ENCODE measurements at places on chromosomes 2 and 18.

DNA sequence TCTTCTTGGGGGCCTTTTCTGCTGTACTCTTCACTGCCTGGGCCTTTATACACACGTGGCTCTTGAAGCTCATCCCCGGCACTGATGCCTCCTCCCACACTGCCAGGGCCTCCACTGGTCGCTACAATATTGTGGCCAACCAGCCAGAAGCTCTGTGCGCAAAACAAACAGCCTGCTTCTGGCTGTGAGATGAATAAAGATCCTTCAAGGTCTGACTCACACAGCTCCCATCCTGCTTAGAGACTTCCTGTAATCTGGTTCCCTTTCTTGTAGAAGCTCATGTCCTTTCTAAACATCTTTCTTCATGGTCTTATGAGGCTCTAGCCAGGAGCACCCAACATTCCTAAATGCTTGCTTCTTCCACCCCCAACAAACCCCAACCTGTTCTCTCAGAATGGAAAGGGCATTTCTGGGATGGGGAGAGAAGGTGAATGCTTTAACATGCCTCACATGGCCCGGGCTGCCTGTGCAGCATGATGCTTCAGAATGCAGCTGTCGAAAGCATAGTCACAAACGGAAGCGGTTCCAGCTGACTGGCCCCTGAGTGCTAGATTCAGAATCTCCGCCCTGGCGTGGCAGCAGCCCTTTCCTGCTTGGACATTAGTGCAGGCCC lies 24.6 kb downstream of the NRP2 start:
- DNase-seq: peak; percentile 3

GRCh38 chr2:207403950-207404349 lies 125.8 kb upstream of the CREB1 start:
- no peak for DNase-seq

- DNase-seq: peak; percentile 2
Measured at GRCh38 chr2:137192366-137193310, 427.3 kb downstream of the THSD7B start.

- no peak for DNase-seq
Measured at GRCh38 chr2:156457523-156458517, 21.6 kb downstream of the GPD2 start.

GRCh38 chr2:32242331-32242730 lies 22.4 kb downstream of the NLRC4 start:
- no peak for DNase-seq

- DNase-seq: no peak
Measured at GRCh38 chr2:68336192-68336591, 16.4 kb upstream of the CNRIP1 start.

DNA sequence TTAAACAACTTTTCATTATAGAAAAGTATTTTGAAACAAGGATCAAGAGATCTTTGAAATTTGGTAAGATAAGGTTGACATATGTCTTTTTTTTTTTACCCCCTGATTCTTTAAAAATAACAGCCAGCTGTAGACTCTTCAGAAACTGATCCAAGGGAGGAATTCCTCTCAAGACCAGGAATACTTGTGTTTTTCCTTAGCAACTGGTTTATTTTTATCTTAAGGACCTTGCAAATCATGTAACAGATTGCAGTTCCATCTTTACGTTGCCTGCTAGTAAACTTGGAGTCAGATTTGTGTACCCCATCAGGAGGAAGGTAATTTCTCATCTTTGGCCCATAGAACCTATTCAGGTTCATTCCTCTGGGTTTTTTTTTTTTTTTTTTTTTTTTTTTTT lies 71.6 kb downstream of the BOLA3 start:
- no peak for DNase-seq

DNA sequence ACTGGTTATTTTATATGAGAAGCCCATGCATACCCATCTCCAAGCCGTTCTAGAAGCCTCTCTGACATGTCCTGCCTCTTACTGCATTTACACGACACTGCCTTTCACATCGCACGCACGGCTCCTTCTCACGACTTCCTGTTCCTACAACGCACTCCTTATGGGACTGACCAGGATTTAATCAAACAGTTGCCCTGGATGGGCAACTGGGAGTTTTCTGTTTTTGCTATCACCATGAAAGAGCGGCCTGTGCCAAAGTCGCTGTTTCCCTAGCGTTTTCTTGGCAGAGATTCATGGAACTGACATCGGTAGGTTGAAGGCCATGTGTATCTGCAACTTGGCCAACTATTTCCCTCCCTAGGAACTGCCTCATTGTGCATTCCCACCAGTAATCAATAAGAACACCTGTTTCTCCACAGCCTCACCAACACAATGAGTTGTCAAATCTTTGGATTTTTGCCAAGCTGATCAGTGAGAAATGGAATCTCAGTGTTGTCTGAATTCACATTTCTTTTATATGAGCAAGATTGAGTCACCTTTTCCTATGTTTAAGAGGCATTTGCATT lies 97.2 kb upstream of the OTOS start:
- no peak for DNase-seq

DNA sequence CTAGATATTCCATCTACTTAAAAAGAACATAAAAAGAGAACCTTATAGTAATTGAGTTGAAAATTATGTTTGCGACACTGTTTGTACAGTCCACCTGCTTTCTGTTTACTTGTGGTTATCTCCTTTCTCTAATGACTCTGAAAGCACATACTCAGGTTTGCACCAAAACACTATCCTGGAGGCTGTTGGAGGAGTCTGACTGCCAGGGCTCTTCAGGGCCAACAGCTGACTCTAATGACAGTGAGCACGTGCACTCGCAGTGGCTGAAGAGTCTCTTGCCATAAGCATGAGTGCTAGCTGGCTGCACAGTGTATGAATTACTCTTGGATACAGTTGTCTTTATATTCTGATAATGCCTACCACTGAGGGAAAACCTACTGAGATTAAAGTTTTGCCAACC lies 16.7 kb upstream of the GLS start:
- DNase-seq: no peak

GRCh38 chr2:88074854-88075292 lies 7.2 kb downstream of the SMYD1 start:
- DNase-seq: no peak

GRCh38 chr18:48802543-48803290 lies 148.0 kb downstream of the SMAD7 start:
- DNase-seq: no peak

DNA sequence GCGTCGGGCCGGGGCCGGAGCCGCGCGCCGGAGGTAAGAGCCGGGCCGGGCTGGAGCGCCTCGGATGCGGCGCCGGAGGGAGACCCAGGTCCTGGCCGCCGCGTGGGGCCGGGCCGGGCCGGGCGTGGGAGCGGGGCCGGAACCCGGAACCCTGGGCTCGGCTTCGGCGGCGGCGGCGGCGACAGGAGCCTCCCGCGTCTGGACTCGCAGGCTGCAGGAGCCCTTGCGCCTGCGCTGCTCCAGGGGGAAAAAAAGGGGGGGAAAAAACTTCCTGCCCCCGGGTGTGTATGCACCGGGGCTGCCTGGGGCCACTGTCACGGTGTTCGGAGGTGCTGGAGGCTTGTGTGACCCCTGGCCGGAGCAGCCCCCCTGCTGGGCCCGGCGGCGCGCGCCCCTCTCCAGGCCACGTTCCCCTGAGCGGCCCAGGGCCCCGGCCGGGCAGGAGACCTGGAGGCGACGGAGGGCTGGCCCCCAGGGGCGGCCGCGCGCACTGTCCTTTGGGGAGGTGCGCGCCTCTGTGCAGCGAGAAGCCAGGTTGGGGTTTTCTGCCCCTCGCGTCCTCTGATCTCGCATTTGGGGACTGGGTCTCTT lies 864 bp downstream of the KLHL29 start:
- DNase-seq: peak; percentile 11

- DNase-seq: no peak
Measured at GRCh38 chr18:58247363-58247834, 203.4 kb downstream of the NEDD4L start.

DNA sequence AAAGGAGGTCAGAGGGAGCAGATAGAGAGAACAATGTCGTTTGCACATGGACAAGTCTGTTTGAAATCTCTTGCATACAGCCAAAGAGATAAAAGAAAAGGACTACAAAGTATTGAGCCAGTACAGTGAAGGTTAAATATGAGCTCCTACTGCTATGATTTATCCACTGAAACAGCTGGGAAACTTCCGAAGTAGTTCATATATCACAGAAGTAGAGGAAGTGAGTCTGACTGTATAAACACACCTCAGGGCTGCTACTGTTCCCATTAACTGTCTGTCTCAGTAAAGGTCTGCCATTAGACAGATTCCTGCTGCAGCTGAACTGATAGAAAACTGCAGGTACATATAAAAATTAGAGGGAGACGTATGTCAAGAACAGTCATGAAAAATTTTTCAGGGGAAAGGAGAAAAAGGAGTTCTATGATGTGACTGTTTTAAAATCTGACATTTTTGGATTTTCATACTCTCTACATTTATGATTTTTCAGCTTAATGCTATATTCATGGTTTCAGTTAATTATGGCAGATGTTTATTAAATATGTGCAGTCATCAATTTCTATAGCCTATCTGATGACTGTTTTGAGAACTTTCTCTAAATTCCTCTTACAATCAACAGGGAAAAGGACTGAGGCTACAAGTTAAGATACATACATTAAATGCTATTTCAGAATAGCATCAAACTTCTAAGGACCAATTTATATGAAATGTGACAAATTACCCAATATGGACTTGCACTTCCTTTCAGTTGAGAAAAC lies 364.7 kb downstream of the ERBB4 start:
- DNase-seq: no peak

GRCh38 chr18:34542625-34543024 lies 167.5 kb upstream of the DTNA start:
- DNase-seq: no peak

- no peak for DNase-seq
Measured at GRCh38 chr2:171004363-171004762, 75.3 kb downstream of the GORASP2 start.

GRCh38 chr2:62163106-62163831 lies 32.6 kb upstream of the B3GNT2 start:
- no peak for DNase-seq
